ENCODE measurements at places on chromosomes 2 and 18. TPM values are rescaled to one million over a fixed set of nuclear protein-coding genes. Genes with fewer than 3 reads are reported as not detected.

GRCh38 chr2:237178396-237178795 lies 92.7 kb downstream of the COPS8 start:
- no peaks in the 10 kb centered on the region for H3K36me3 ChIP-seq
- H3K4me1 ChIP-seq: no peaks in the 10 kb centered on the region
- no peak overlapping the region for H3K27ac ChIP-seq
- H3K27me3 ChIP-seq: no peaks in the 10 kb centered on the region
- no peak overlapping the region for H3K4me3 ChIP-seq

DNA sequence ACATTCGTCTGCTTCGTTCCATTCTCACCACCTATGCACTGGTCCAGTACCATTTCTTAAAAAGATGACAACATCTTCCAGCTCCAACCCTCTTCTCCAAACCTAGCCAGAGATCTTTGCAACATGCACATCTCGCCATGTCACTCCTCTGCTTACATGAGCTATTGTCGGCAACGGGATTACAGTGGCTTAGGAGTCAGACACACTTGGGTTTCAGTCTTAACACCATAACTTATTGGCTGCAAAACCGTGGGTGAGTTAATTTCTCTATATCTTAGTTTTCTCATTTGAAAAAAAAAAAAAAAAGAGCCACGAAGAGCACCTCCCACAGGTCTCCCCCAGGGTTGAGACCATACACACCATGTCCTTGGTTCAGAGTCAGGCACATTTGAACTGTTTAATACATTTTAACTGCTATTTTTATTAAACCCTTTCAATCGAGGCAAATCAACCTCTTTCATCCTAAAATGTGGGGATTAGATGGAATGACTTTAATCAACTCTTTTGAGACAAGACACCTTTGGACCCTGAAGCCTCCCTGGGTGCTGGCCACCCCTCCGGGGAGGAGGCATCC lies 889 bp downstream of the ANKRD29 start:
- H3K27ac ChIP-seq: no peak overlapping the region
- no peaks in the 10 kb centered on the region for H3K36me3 ChIP-seq
- peak overlapping the region; percentile 71 for H3K4me3 ChIP-seq
- H3K4me1 ChIP-seq: peaks cover 17% of the 10 kb centered on the region
- DNase-seq: no peak

GRCh38 chr2:190318931-190319554 lies 583 bp downstream of the HIBCH start:
- H3K36me3 ChIP-seq: no peaks in the 10 kb centered on the region
- H3K27ac ChIP-seq: peak overlapping the region; percentile 89
- no peaks in the 10 kb centered on the region for H3K27me3 ChIP-seq
- peaks cover 8% of the 10 kb centered on the region for H3K4me1 ChIP-seq
- H3K4me3 ChIP-seq: peak overlapping the region; percentile 77

- H3K36me3 ChIP-seq: no peaks in the 10 kb centered on the region
- no peaks in the 10 kb centered on the region for H3K27me3 ChIP-seq
- H3K4me1 ChIP-seq: no peaks in the 10 kb centered on the region
- H3K27ac ChIP-seq: no peak overlapping the region
- DNase-seq: no peak
- no peak overlapping the region for H3K4me3 ChIP-seq
Measured at GRCh38 chr2:198456418-198456817, 652.0 kb downstream of the PLCL1 start.

- H3K27ac ChIP-seq: no peak overlapping the region
- no peaks in the 10 kb centered on the region for H3K36me3 ChIP-seq
- H3K4me3 ChIP-seq: no peak overlapping the region
- DNase-seq: no peak
- H3K4me1 ChIP-seq: no peaks in the 10 kb centered on the region
Measured at GRCh38 chr18:8037296-8037695, 470.2 kb downstream of the PTPRM start.

DNA sequence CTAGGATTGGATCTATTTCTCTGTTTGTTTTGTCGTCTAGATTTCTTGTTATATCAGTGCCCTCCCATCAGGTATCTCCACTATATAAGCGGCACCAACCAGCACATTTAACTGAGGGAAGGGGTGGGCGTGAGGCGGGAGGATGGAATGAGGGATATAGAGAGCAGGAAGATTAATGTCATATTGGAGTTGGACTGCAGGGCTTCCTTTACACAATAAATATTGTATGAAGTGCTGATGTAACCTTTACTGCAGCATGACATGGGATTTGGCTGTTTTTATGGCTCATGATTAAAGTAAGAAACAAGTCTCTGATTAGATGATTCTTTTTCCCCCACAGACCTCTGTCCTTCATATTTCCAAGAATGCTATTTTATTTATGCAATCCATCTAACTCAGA lies 54.8 kb downstream of the TMEM200C start:
- H3K27me3 ChIP-seq: no peaks in the 10 kb centered on the region
- no peaks in the 10 kb centered on the region for H3K36me3 ChIP-seq
- no peak overlapping the region for H3K4me3 ChIP-seq
- DNase-seq: no peak
- no peak overlapping the region for H3K27ac ChIP-seq

DNA sequence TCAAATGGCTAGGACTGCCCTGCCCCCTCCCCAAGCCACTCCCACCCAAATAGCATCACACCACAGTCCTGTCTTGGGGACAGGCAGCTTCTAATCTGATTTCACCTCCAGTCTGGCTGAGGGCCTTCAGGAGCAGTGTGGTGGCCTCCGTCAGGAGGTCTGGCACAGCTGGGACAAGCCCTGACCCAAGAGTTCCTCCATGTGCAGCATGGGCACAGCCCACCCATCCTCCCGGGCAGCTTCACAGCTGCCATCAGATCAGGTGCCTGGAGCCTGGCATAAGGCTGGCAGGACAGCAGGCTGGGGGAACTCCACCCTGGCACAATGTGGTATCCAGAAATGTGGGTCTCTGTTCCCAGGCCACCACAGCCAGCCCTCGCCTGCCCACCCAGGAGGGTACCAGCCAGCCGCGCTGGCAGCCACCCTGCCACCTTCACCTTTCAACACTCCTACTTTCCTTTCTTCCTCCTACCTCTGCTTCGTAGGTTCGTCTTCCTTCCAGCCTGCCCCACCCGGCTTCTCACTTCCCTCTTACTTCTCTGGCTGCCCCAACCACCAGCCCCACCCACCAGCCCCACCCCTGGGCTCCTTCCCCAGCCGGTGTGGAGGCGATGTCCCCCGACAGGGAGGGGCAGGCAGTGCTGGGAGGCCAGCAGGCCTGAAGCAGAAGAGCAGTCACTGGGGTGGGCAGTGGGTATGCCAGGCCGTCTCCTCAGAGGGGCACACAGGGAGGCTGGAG lies at the start of gene CAPG:
Gene CAPG (minus strand): TSS at position 522 of the 739 bp plus-strand sequence. CDS start 8,221 bp downstream, outside the sequence.
- H3K27me3 ChIP-seq: no peaks in the 10 kb centered on the region
- DNase-seq: peak; percentile 83
- H3K4me3 ChIP-seq: no peak within 1 kb of the TSS
- H3K36me3 ChIP-seq: no peaks in the 10 kb centered on the region
- no peak within 1 kb of the TSS for H3K27ac ChIP-seq

- H3K27ac ChIP-seq: no peak overlapping the region
- peaks cover 3% of the 10 kb centered on the region for H3K36me3 ChIP-seq
- H3K4me1 ChIP-seq: no peaks in the 10 kb centered on the region
- H3K4me3 ChIP-seq: no peak overlapping the region
- no peak for DNase-seq
Measured at GRCh38 chr2:109454765-109455394, 158.9 kb downstream of the SEPTIN10 start.

DNA sequence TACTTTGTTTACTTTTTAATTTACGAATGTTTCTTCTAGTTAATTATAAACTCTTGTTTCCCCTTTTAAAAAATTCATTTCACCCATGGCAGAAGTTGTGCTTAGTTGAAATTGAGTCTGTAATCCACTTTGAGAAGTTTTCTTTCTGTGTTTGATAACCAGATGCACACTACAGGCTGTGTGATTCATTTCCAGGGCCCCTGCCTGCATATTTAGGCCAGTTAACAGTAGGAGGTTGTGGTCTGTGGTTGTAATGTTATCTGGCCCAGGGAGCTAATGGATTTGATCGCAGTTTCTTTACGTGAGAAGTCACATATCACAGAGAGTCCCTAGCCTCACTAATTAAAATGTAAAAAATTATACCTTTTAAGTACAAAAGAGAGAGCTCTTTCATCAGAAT lies 3.3 kb downstream of the CDH7 start:
- no peak for DNase-seq
- H3K36me3 ChIP-seq: no peaks in the 10 kb centered on the region
- no peak overlapping the region for H3K4me3 ChIP-seq
- no peak overlapping the region for H3K27ac ChIP-seq
- no peaks in the 10 kb centered on the region for H3K4me1 ChIP-seq

GRCh38 chr2:29245742-29246382 lies 130.6 kb downstream of the CLIP4 start:
- no peaks in the 10 kb centered on the region for H3K4me1 ChIP-seq
- H3K4me3 ChIP-seq: no peak overlapping the region
- H3K27ac ChIP-seq: no peak overlapping the region
- no peaks in the 10 kb centered on the region for H3K27me3 ChIP-seq
- H3K36me3 ChIP-seq: no peaks in the 10 kb centered on the region
- DNase-seq: no peak

GRCh38 chr2:70946832-70947442 lies 11.2 kb downstream of the ATP6V1B1 start:
- no peaks in the 10 kb centered on the region for H3K36me3 ChIP-seq
- no peak overlapping the region for H3K4me3 ChIP-seq
- H3K27ac ChIP-seq: no peak overlapping the region
- no peaks in the 10 kb centered on the region for H3K4me1 ChIP-seq

DNA sequence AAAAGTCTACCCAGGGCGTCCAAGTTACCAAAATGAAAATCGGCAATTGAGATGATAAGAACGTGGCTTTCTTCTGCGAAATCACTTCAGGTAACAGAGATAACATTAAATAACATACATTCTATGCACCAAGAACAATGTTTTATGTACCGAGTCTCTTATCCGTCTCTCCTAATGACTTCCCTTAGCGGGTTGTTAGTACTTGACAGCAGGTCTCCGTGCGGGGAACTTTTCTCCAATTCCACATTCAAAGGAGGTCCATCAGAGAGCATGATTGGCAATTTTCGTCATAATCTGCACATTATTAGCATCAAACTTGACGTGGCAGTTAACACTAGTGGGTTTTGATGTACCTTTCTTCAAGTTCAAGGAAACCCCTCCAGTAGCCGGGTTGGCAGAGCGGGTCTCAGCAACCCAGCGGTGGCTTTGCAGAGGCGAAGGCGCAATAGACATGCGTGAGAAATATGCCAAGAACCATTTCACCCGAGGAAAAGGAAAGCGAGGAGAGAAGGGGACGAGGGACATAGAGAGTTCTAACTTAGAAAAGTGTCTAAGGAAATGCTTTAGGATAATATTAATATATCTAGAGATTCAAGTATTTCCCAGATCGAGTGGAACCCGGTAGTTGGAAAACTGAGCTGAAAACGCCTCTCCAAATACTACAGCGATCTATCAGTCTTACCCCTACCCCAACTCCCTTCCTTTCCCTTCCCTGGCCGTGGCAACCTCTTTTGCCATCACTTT lies 5.0 kb downstream of the EVX2 start:
- no peak overlapping the region for H3K27ac ChIP-seq
- H3K4me3 ChIP-seq: no peak overlapping the region
- no peaks in the 10 kb centered on the region for H3K4me1 ChIP-seq
- no peaks in the 10 kb centered on the region for H3K36me3 ChIP-seq
- H3K27me3 ChIP-seq: peaks cover 92% of the 10 kb centered on the region
- DNase-seq: no peak

DNA sequence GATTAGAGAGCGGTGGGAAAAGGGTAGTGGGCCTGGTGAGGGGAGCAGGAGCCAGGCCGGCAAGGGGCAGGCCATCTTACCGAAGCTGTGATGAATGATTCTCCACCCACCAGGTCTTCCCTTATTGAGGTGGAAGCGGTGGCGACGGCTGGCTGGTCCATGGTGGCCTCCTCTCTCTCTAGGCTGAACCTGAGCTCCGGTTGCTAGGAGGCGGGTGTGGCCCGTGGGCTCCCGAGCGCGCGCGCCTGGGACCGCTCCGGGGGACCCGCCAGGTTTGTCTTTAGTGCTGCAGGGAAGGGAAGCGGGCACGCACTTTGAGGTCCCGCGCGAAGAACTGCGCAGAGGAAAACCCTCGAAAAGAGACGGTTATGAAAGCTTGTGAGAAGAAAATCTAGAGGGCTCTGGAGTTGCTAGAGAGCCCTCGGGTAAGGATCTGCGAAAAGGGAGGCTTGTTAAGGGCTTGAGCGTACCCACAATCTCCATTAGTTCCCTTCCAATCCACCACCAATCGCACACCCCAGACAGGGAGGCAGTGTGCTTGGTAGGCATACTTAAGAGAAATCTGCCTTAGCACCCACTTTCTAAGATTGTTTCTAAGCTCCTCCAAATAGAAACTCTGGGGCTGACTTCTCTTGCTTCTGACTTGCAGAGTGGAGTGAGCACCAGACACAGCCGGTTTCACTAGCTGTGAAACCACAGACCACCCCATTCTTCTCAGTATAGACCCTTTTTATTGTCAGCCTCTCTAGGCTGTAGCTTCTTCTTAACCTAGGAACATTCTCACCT lies at the start of gene STPG4:
Gene STPG4 (minus strand): TSS at position 218 of the 786 bp plus-strand sequence. CDS start 57 bp downstream, at position 161.
- H3K4me1 ChIP-seq: no peaks in the 10 kb centered on the region
- H3K27ac ChIP-seq: no peak within 1 kb of the TSS
- no peaks in the 10 kb centered on the region for H3K27me3 ChIP-seq
- no peak within 1 kb of the TSS for H3K4me3 ChIP-seq

DNA sequence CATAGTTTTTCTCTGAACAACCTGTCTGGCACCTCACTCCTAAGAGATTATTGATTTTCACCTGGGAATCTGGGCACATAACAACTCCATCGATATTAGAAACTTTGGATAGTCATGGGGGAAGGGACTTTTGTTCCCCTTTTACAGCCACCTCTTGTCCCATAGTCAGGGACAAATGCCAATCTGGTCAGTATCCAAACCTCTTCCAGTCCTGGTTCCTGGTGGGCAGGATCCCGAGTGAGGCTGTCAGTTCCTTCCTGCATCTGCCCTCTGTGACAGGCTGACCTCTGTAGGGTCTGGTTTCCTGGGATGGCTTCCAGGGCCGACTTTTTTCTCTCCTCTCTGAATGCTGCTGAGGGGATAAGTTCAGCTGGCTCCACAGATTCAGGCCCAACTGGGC lies 11.0 kb downstream of the KIF5C start:
- DNase-seq: no peak
- H3K4me1 ChIP-seq: peaks cover 12% of the 10 kb centered on the region
- peaks cover 11% of the 10 kb centered on the region for H3K27me3 ChIP-seq

DNA sequence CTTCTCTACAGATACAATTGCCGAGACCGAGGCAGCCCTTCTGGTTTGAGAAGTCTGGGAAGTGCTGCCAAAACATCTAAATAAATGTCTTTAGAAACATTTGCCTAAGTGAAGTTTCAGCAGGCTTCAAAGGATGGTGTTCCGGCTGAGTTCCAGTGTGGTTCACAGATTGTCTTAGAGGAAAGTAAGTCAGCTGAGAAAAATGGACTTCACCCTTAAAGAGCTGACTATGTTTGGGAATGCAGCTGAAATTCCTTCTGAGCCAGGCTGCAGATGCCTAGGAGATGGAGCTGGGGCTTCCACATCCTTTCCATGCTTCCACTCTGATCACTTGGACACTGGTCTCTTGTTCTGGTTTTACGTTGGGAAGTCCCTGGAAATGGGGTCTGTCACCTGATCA lies 83.6 kb downstream of the FHOD3 start:
- peaks cover 6% of the 10 kb centered on the region for H3K4me1 ChIP-seq
- no peak overlapping the region for H3K4me3 ChIP-seq
- H3K27ac ChIP-seq: peak overlapping the region; percentile 87
- H3K27me3 ChIP-seq: no peaks in the 10 kb centered on the region
- H3K36me3 ChIP-seq: no peaks in the 10 kb centered on the region

RBKS gene
- polyA plus RNA-seq: 1.3 TPM

ZNF396 gene
- 0.19 TPM for polyA plus RNA-seq

C2orf81 gene
- 1.1 TPM for polyA plus RNA-seq

COL6A3 gene
- polyA plus RNA-seq: 17.4 TPM

PRKD3 gene
- polyA plus RNA-seq: 3.4 TPM

MGAT4A gene
- polyA plus RNA-seq: 4.2 TPM

DYNC1I2 gene
- polyA plus RNA-seq: 51.5 TPM

DSG2 gene
- 21.9 TPM for polyA plus RNA-seq
